ENCODE measurements at places on chromosomes 1 and 21. TPM values are rescaled to one million over a fixed set of nuclear protein-coding genes. Genes with fewer than 3 reads are reported as not detected.

EPHA8 gene
- 15.0 TPM for total RNA-seq

RNU1-4 gene
- total RNA-seq: 43,884 TPM

CCDC30 gene
- 6.1 TPM for total RNA-seq

NUF2 gene
- total RNA-seq: 22.5 TPM

FAM43B gene
- total RNA-seq: 2.7 TPM

ZBTB17 gene
- total RNA-seq: 40.5 TPM

DNAJC6 gene
- 46.6 TPM for total RNA-seq

TTLL7 gene
- 10.9 TPM for total RNA-seq

TTC22 gene
- 2.0 TPM for total RNA-seq

PCNT gene
- 8.9 TPM for total RNA-seq

PLA2G2F gene
- 0.32 TPM for total RNA-seq

KRTAP19-1 gene
- total RNA-seq: not detected

EDARADD gene
- total RNA-seq: 3.4 TPM

CFHR2 gene
- total RNA-seq: not detected

MCOLN2 gene
- total RNA-seq: 0.25 TPM

ZYG11A gene
- total RNA-seq: 1.1 TPM

HSPB7 gene
- 0.45 TPM for total RNA-seq

CLCA1 gene
- 0.09 TPM for total RNA-seq

TENT5C gene
- 2.8 TPM for total RNA-seq

PEX11B gene
- total RNA-seq: 27.1 TPM

PLA2G2D gene
- total RNA-seq: not detected

PDE9A gene
- 15.1 TPM for total RNA-seq

GNG12 gene
- total RNA-seq: 153 TPM
